ENCODE measurements at places on chromosomes 13 and 19.

DNA sequence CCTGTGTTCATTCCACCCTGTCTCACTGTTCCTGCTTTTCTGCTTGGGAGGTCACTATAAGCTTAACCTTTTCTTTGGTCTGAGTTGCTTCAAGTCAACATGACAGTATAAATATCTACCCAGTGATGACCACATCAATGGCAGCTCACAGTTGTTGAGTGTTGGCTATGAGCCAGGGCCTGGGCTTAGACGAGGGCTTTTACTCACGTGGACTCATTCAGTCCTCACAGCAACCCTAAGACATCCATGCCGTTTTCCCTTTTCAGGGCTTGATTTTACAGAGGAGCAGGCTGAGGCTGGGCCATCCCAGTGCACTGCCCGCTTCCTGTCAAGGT, 10.2 kb upstream of the CCDC97 start:
- DNase-seq = no peak

DNA sequence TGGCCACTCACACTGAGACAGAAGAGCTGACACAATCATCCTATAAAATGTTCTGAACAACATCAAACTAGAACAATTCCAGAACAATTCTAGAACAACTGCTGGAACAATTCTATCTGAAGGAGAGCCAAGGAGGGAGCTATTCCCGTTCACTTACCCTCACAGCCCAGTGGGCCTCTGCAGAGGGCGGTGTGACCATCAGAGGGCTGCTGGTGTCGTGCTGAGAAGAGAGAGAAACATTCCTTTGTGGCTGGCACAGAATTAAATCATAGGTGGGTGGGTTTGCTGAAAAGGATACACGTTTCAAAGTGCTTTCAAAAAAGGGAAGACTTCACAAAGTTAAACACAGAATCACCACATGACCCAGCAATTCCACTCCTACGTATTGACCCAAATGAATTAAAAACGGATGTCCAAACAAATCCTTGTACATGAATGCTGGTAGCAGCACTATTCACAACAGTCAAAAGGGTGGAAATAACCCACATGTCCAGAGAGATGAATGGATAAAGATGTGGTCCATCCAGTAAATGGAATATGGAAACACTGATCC, 34.9 kb downstream of the EPS15L1 start:
- no peak for DNase-seq

GRCh38 chr13:28597641-28598040, 61.3 kb upstream of the POMP start:
- DNase-seq = no peak

- no peak for DNase-seq
Measured at GRCh38 chr13:51728972-51729371, 75.0 kb downstream of the DHRS12 start.

GRCh38 chr19:9828551-9829063, 889 bp downstream of the UBL5 start:
- no peak for DNase-seq

DNA sequence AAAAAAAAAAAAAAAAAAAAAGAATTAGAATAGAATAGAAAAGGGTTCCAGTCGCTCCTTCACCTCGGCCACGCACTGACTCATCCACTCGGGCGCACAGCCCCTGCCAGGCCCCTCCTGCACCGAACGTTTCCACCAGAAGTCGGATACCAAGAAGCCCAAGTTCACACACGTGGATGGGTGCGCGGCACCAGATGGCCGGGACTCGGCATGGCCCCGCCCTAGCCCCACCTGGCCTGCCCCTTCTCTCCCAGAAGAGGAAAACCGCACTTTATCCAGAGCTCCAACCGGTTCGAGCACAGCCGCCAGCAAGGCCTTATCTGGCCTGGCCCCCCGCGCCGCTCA, 5.9 kb downstream of the PRR36 start:
- DNase-seq = no peak

GRCh38 chr19:38457202-38457601, 23.7 kb downstream of the RYR1 start:
- no peak for DNase-seq

DNA sequence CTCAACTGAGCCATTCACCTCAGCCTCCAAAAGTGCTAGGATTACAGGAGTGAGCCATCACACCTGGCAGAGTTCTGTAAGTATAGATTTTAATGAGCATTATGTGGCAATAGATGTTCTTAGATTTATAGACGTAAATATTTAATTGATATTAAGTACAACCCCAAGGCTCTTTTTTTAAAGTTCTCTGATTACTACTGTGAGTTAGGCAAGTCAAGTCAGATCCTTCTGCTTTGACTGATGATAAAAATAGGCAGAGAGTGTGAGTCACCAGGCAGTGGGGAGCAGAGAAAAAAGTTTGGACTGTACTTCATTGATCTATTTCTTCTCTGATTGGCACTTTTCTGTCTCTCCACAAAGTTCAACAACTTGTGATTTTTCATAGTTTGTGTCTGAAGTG, 1379.9 kb downstream of the UQCRFS1 start:
- no peak for DNase-seq

DNA sequence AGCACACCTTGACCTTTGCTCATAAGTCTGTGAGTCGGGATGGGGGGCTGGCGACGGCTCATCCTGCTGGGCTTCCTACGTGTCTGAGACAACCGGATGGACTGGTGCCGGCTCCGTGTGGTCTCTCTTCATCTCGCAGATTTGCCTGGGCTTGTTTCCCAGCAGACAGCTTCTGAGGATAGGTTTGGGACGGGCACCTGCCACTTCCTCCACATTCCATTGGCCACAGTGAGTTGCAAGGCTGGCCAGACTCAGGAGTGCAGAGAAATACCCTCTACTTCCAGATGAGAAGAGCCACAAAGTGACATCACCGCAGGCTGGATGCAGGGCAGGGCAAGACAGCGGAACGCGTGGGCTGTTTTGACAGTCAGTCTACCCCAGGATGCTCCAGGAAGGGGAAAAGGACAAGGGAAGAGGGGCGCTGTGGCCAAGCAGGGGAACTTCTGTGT, 48.1 kb downstream of the IRS2 start:
- no peak for DNase-seq

DNA sequence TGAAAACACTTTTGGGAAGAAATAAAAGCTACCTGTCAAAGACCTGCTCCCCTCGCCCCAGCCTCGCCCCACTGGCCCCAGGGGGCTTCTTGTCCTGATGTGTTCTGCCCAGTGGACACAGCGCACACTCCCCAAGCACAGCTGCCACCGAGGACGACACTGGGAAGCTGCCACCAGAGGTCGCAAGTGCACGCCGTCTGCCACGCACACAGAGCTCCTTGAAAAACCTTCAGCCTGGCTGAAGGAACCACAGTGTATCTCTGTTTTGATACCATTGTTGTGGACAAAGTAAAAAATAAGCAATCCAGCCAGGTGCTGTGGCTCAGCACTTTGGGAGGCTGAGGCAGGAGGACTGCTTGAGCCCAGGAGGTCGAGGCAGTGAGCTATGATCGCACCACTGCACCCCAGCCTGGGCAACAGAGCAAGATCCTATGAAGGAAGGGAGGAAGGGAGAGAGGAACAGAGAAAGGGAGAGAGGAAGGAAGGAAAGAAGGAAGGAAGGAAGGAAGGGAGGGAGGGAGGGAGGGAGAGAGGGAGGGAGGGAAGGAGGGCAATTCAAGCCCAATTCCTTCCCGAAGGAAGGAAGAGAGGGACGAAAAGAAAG, 57.3 kb downstream of the CEBPG start:
- DNase-seq = peak; percentile 74

All from SK-N-DZ (cell line).